ENCODE measurements at places on chromosomes 4 and X.

DNA sequence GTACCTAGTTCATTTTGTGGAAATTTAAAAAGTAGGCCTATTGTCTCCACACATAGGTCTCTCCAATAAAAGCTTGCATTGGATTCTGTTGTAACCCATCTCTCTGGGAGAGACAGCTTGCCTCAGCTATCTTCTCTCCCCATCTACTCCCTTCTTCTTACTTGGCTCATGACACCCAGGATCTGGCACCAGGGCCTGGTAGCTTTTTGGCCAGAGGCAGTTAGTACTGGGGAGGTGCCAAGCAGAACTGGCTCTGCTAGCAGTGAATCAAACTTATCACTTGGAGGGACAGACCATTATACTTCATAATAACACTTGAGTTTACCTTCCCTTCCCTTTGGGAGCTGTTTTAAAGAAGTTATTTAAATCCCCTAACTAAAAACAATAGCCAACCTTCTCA is 31.8 kb downstream of the PLAC1 start:
- no peak for DNase-seq

- DNase-seq, result no peak
These were observed 1233.1 kb downstream of the C4orf33 start for GRCh38 chr4:130329036-130329435.

DNA sequence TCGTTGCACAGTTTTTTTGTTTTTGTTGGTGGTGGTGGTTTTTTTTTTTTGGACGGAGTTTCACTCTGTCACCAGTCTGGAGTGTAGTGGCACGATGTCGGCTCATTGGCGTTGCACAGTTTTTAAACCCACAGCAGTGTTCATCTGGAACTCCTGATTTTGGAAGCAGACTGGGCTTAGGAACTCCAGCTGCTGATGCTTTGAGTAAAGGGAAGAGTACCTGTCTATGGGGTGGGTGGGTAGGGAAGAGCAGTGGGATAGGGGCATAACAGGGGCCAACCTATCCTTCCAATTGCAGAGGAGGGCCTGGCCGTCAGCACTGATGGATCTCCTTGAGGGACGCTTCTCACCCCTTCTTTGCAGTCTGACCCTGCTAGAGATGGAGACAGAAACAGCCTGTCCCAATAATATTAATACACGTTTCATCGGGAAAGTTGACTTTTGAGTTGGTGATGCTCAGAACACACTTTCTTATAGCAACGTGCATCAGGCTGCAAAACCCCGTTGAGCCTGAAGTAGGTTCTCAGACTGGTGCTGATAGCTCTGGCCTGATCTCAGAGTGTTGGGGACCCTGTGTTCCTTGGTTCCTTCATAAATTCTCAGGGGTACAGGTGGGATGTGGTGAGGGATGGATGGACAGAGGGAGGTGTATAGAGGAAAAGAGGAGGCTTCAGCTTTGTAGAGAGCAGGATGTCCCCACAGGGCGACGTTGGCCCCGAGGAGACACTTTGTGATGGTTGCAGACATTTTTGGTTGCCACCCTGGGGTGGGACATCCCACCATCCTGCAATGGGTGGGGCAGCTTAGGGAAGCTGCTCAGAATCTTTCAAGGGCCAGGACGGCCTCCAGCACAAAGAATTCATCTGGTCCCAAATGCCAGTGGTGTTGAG is 2.3 kb downstream of the CD99 start:
- DNase-seq, result peak; percentile 15

DNA sequence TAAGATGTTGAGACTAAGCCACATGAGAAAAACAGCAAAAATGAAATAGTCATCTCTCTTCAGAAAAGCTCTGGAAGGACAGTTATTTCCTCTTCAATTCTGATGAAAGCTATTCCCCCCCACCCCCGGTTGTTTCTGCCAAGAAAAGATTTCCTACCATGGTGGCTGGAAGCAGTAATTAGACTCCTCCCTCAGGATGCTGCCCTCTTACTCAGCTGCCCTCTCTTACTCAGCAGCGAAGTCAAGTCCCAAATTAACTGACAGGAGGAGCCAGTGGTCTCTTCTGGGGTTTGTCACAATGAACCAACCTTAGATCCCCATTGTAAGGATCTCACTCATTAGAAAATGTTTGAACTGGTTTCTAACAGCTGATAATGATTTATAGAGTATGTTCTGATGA is 38.0 kb downstream of the GPM6B start:
- DNase-seq, result no peak

DNA sequence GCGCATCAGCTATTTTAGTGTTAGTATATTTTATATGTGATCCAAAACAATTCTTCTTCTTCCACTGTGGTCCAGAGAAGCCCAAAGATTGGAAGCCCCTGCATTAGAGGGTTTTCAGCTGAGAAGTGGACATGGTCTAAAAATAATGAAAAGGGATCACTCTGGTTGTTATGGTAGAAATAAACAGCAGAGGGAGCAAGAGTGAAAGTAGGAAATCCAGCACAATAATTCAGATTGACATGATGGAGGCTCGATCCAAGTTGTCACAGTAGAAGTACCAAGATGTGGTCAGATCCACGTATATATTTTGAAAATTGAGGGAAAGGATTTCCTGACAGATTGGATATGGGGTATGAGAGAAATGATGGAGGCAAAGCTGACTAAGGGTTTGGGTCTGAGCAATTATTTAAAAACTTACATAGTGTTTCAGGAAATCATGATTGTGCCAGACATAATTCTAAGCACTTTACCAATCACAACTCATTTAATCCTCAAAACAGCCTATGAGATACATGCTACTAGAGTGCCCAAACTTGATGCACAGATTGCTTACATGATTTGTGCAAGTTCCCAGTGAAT is 17.0 kb upstream of the TMEM144 start:
- DNase-seq, result no peak

DNA sequence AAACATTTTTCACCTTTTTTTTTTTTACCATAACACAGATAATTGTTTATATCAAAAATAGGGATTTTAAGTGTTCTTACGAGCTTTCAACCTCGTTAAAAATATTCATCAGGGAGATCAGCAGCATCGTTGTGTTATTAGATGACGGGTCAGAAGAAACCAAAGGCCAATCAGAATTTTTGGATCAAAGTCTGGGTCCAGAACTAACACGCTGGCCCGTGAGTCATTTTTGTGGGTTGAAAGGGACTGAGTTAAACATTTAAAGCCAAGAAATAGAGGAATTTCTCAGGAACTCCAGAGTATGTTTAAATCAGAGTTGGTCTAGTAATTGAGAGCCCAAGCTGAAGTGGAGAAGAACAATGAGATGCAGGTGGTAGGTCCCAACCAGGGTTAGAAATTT is 170.8 kb downstream of the TLL1 start:
- no peak for DNase-seq

DNA sequence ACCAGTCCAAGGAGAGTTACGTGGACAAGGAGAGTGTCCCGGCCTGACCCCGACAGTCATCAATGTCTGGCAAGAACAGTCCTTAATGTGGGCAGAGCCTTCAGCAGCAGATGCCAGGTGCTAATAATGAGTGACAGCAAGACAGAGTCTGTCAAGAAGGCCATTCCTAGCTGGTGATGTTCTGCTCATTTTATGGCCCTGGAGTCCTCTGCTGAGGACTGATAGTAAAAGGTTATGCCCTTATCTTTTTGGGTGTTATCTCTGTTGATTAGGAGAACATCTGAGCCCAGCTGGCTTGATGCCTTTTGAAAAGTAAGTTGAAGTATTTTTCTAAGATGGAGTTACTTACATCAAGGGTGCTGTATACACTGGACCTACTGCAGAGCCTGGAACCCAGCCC is 67.3 kb downstream of the SLC34A2 start:
- DNase-seq, result no peak

DNA sequence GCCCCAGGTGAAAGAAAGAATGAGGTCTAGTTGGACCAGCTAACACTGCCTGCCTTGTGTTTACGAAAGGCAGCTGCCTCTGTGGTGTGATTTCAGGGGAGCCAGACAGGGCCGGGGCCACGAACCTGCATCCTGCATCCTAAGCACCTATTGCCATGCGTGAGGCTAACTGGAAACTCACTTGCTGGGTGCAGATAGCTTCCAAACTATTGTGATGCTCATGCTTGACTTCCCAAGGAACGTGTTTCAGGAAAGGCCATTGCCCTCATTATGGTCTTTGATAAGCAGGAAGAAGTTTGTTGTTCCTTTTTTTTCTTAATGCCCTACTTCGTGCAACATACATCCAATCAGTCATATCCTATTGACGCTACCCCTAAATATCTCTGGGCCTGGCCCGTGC is 2.3 kb upstream of the IRF2 start:
- DNase-seq, result peak; percentile 55

DNA sequence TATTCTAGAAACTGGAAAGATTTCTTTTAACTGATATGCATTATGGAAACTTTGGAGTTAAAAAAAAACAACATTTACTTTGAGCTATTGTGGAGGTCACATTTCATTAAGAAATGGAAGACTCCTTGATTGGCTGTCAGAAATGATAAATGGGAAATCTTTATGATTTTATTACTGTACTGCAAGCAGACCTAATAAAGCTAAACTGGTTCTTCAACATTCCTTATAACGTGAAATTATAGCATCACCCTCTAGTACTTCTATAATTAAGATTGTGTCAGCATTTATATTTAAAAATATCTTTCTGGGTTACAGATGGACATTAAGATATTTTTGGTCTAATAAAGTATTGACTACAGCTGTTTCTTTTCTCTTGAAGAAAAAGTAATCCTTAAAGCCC is 213.8 kb upstream of the PACRGL start:
- DNase-seq, result no peak

GRCh38 chr4:19575924-19576323 is 675.8 kb upstream of the SLIT2 start:
- no peak for DNase-seq

- no peak for DNase-seq
These were observed 131.0 kb downstream of the COX18 start for GRCh38 chr4:72938516-72938915.

- DNase-seq, result no peak
These were observed 22.3 kb downstream of the TEC start for GRCh38 chr4:48247142-48247877.

GRCh38 chrX:41005445-41005992 is 79.7 kb upstream of the USP9X start:
- no peak for DNase-seq
